Amygdala (tissue), 56 donors: ENCODE measurements at places on chromosomes 16 and 17.

DNA sequence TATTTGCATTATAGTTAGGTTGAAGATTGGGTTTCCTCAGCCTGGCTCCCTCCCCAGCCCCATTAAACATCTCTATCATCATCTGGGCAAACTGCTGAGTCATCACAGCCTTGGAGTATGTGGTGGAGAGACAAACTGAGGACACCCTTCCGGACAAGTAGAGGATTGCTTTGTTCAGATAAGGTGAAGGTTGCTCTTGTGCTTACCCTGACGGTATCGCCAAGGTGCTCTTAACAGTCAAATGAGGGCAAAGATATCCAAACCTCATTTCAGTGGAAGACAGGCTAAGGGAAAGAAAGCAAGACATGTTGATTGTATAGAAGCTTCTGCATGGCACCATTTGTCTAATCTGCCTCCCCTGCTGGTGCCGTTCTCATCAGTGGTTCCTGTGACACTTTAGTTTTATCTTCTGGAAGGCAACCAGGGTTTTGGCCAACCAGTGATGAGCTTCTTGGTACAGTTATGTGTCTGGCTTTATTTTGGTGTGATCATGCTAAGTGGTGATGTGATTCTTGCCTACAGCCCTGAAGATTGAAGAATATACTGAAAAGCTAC lies 56.9 kb upstream of the LGALS9 start:
- DNase-seq: no peak

GRCh38 chr17:79801156-79802038 lies 4.5 kb upstream of the CBX8 start:
- DNase-seq: no peak

DNA sequence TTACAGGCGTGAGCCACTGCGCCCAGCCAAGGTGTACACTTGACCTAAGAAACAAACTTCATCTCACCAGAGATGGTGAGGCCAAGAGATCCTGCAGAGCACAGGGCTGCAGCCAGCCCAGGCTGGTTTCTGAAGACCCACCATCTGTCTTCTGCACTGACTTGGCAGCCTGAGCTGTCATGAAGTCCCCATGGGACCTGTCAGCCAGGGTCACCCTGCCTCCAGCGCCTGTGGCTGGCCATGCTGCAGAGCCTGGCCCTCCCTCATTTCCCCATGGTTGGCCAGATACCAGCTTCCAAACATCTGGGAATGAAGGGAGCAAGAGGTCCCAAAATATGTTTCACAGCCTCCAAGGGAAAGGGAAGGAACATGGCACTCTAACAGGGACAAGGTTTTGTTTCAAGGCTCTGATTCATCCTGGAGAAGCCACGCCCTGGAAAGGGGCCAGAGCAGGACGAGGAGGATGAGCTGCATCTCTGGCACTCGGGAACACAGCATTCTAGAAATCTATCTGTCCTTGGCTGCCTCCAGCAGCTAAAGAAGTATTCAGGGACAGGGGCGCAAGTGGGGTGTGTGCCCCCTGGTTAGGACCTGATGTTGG lies 45.3 kb downstream of the DDX19A start:
- DNase-seq: no peak

- DNase-seq: no peak
These were observed 449 bp downstream of the SMCR8 start for GRCh38 chr17:18315562-18315922.

GRCh38 chr17:5595831-5596230 lies 11.5 kb upstream of the NLRP1 start:
- DNase-seq: no peak

DNA sequence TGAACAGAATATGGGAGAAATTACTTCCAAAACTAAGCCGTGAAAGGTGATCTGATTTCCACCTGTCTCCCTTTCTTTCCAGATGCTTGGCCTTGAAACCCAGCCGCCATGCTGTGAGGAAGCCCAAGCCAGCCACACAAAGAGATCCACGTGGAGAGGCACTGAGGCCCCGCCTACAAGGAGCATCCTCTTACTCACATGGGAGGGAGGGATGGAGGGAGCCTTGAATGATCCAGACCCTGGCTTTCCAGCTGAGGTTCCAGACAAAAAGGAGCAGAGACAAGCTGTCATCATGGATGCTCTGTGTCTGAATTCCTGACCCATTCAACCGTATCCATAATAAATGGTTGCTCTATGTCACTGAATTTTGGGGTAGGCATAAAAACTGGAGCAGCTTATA lies 48.9 kb upstream of the HAPSTR1 start:
- no peak for DNase-seq

DNA sequence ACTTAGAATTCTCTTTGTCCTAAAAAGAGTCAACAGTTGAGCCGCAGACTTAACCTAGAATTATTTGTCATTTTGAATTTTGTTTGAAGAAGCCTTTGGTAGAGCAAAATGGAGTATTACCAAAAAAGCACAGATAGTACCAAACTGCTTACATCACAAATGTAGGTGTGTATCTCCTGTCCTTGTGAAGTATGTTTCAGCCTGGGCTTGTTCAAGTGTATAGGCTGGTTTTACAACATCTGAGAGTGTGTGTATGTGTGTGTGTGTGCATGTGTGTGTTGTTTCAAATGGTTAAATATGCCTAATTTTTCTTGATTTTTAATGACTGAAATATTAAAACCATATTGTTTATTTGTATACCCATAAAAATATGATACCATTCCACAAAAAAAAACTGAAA lies 188.7 kb upstream of the AXIN2 start:
- DNase-seq: no peak
